ENCODE measurements at places on chromosomes 12 and 14.
A peak's percentile ranks its signal among the peaks of the same experiment; 100 is the strongest.

DNA sequence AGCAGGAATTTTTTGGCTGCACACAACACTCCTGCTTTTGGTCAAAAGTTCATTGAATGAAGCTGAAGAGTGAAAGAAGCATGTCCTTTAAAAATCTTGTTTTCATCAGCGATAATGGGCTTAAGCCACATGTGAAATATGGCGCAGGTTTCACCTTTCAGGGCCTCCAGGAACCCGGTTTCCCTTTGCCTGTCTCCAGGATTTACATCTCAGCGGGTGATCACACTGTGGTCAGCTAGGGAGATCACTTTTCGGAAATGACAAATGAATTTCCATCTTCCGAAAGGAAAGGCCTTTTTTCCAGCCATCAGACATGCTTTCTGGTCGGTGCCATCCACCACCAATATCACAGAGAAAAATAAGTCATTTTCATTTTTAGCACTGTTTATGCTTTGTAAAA, 727.1 kb upstream of the TBX3 start:
- no peak overlapping the region for H3K4me3 ChIP-seq
- DNase-seq: no peak
- H3K27me3 ChIP-seq: no peaks in the 10 kb centered on the region
- H3K4me1 ChIP-seq: no peaks in the 10 kb centered on the region

- H3K36me3 ChIP-seq: no peaks in the 10 kb centered on the region
- peaks cover 1% of the 10 kb centered on the region for H3K27me3 ChIP-seq
- no peak overlapping the region for H3K27ac ChIP-seq
- H3K4me1 ChIP-seq: no peaks in the 10 kb centered on the region
Measured at GRCh38 chr14:56358275-56358674, 221.3 kb upstream of the TMEM260 start.

- peaks cover 8% of the 10 kb centered on the region for H3K4me1 ChIP-seq
- no peak overlapping the region for H3K4me3 ChIP-seq
- DNase-seq: no peak
- H3K27ac ChIP-seq: no peak overlapping the region
- H3K36me3 ChIP-seq: no peaks in the 10 kb centered on the region
Measured at GRCh38 chr12:19885093-19885812, 446.0 kb downstream of the AEBP2 start.

- no peaks in the 10 kb centered on the region for H3K27me3 ChIP-seq
- H3K27ac ChIP-seq: no peak overlapping the region
- peaks cover 17% of the 10 kb centered on the region for H3K4me1 ChIP-seq
- no peaks in the 10 kb centered on the region for H3K36me3 ChIP-seq
- no peak overlapping the region for H3K4me3 ChIP-seq
Measured at GRCh38 chr12:8446642-8447547, 8.9 kb upstream of the CLEC6A start.

GRCh38 chr12:57355734-57356133, 75.1 kb downstream of the R3HDM2 start:
- no peaks in the 10 kb centered on the region for H3K27me3 ChIP-seq
- no peak for DNase-seq
- peaks cover 10% of the 10 kb centered on the region for H3K36me3 ChIP-seq
- H3K4me3 ChIP-seq: no peak overlapping the region
- no peaks in the 10 kb centered on the region for H3K4me1 ChIP-seq

GRCh38 chr14:99590746-99591555, 13.1 kb downstream of the CCDC85C start:
- no peak overlapping the region for H3K27ac ChIP-seq
- no peak overlapping the region for H3K4me3 ChIP-seq
- peak; percentile 34 for DNase-seq
- H3K27me3 ChIP-seq: no peaks in the 10 kb centered on the region
- H3K4me1 ChIP-seq: peaks cover 22% of the 10 kb centered on the region

DNA sequence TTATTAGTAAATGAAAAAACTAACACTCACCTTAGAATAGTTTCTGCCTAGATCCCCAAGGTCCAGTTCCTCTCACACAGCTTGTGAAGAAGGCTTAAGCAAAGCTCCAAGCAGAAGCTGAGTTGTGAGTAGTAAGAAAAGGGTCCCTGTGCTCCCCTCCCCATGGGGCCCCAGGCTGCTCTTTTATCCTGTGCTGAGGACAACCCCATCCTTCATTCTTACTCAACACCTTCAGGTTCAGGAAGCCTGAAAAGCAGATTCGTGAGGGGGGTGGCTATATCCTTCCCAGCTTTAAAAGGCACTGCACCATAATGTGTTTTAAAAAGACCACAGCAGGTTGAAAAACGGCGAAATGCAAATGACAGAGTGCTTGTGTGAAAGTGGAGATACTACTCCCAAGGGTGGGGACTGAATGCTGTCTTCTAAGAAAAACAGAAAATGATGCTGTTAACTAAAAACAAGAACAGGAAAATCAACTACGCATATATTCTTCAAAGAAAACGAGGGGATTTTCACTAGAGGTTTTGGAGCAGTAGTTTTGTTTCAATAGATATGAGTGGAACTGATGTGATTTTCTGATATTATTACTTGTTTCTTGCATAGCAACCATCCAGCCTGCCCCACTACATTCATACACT, 182.7 kb downstream of the KTN1 start:
- no peak for DNase-seq
- no peak overlapping the region for H3K4me3 ChIP-seq
- H3K36me3 ChIP-seq: no peaks in the 10 kb centered on the region
- H3K4me1 ChIP-seq: peaks cover 29% of the 10 kb centered on the region

DNA sequence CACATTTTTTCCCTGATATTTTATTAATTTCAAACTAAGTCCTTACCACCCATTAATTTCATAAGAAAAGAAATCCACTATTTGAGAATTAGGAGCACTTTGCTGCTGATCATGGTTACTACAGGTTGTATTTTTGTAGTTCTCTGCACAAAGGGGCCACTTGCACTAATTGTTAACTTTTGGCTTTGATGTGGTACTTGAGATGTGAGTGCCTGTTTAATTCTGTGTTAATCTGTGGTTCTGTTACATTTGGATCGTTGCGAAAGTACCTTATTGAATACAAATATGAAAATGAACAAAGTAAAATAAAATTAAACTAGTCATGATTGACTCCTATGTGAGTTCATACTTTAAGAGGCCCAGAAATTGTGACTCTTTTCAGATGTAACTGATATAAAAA, 374.9 kb upstream of the RGS6 start:
- H3K27me3 ChIP-seq: no peaks in the 10 kb centered on the region
- no peak overlapping the region for H3K4me3 ChIP-seq
- peaks cover 9% of the 10 kb centered on the region for H3K4me1 ChIP-seq
- no peaks in the 10 kb centered on the region for H3K36me3 ChIP-seq

GRCh38 chr14:93113678-93114067, 2.1 kb downstream of the ITPK1 start:
- H3K4me1 ChIP-seq: peaks cover 9% of the 10 kb centered on the region
- H3K36me3 ChIP-seq: peaks cover 41% of the 10 kb centered on the region
- DNase-seq: no peak
- H3K27me3 ChIP-seq: no peaks in the 10 kb centered on the region
- H3K4me3 ChIP-seq: peak overlapping the region; percentile 86

DNA sequence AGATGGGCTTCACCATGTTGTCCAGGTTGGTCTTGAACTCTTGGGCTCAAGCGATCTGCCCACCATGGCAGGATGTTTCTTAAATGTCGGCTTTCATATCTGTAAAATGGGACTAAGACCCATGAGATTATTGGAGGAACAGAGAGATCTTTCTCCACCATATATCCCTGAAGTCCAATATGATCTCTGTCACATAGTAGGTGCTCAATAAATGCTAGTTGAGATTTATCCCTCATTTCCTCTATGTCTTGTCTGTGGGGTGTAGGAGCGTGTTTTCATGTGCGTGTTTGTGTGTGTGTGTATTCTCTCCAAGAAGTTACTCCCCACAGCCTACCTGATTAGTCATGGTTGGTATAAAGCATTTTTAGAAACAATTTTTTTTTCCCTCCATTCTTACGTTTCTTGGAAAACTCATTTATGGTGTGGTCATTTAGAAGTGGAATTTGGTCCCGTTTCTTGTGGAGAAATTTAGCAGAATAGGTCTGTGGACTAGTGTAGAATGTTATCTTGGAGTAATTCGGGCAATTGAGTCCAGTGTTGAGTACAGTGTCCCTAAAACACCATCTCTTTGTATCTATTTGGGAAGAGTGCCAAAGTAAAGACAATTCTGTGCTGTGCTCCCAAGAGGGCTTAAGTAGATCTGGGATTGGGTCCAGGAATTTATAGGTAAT, 4.3 kb downstream of the STRAP start:
- no peak for DNase-seq
- H3K4me1 ChIP-seq: peaks cover 54% of the 10 kb centered on the region
- H3K27ac ChIP-seq: no peak overlapping the region
- H3K27me3 ChIP-seq: no peaks in the 10 kb centered on the region
- peak overlapping the region; percentile 19 for H3K4me3 ChIP-seq

- H3K36me3 ChIP-seq: no peaks in the 10 kb centered on the region
- no peaks in the 10 kb centered on the region for H3K4me1 ChIP-seq
- no peak for DNase-seq
- H3K27ac ChIP-seq: no peak overlapping the region
- no peak overlapping the region for H3K4me3 ChIP-seq
Measured at GRCh38 chr12:29230800-29231560, 81.9 kb downstream of the FAR2 start.

GRCh38 chr14:103000291-103000921, 56.9 kb downstream of the CDC42BPB start:
- H3K4me1 ChIP-seq: peaks cover 1% of the 10 kb centered on the region
- peaks cover 61% of the 10 kb centered on the region for H3K36me3 ChIP-seq
- no peak overlapping the region for H3K27ac ChIP-seq
- DNase-seq: no peak

DNA sequence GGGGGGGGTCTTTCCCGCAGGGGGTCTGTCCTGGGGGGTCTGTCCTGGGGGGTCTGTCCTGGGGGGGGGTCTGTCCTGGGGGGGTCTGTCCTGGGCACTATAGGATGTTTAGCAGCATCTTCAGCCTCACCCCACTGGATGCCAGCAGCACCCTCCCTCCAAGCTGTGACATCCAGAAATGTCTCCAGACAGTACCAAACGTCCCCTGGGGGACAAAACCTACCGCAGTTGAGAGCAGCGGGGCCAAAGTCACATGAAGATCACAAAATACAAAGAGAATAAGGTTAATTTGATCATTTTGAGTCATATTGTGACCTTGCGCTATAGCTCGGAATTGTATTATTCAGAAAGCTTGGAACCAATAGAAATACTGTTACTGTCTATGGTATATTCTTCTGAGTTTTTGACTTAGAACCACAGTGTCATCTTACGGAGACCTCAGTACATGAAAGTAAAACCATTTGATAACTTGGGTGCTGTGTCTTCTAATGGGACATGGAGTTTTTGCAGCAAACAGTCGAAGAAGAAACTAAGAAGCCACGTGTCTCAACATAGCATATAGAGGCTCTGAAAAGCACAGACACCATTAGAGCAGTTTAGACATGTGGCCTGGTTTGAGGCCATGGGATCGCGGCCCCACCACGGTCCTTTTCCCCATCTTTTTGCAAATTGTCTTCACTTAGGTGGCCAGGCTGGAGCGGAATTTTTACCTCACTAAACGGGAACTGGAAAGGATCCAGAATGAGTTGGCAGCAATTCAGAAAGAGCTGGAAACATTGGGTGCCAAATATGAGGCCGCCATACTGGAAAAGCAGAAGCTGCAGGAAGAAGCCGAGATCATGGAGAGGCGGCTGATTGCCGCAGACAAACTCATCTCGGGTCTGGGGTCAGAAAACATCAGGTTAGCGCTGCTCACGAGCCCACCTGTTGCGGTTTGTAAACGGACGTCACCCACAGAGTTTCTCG, 59.9 kb downstream of the CCDC92 start:
- no peaks in the 10 kb centered on the region for H3K4me1 ChIP-seq
- peaks cover 5% of the 10 kb centered on the region for H3K36me3 ChIP-seq
- DNase-seq: no peak
- no peak overlapping the region for H3K4me3 ChIP-seq

GRCh38 chr12:42039176-42039575, 105.5 kb downstream of the GXYLT1 start:
- no peaks in the 10 kb centered on the region for H3K27me3 ChIP-seq
- no peak overlapping the region for H3K4me3 ChIP-seq
- DNase-seq: peak; percentile 33
- no peaks in the 10 kb centered on the region for H3K36me3 ChIP-seq

GRCh38 chr14:53569446-53569845, 387.2 kb downstream of the BMP4 start:
- H3K27me3 ChIP-seq: no peaks in the 10 kb centered on the region
- H3K4me3 ChIP-seq: no peak overlapping the region
- no peak overlapping the region for H3K27ac ChIP-seq
- no peaks in the 10 kb centered on the region for H3K36me3 ChIP-seq
- no peaks in the 10 kb centered on the region for H3K4me1 ChIP-seq

DNA sequence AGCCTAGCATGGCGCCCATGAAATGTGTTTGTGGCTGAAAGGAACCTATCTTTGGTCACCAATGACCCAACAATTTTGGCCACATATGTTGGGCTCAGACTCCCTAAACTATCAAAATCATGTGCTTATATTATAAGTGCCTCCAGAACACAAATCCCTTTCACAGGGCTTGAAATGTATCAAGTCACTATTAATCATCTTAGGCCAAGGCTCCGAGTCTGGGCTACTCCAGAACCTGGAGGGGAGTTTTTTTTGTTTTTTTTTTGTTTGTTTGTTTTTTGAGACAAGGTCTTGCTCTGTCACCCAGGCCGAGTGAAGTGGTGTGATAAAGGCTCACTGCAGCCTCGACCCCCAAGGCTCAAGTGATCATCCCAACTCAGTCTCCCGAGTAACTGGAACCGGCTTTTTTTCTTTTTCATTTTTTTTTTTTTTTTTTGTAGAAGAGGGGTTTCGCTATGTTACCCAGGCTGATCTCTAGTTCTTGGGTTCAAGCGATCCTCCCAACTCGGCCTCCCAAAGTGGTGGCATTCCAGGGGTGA, 989 bp upstream of the DRAM1 start:
- peaks cover 9% of the 10 kb centered on the region for H3K4me1 ChIP-seq
- peak overlapping the region; percentile 81 for H3K4me3 ChIP-seq
- H3K27me3 ChIP-seq: no peaks in the 10 kb centered on the region
- peaks cover 20% of the 10 kb centered on the region for H3K36me3 ChIP-seq
- no peak for DNase-seq
- H3K27ac ChIP-seq: peak overlapping the region; percentile 23

DNA sequence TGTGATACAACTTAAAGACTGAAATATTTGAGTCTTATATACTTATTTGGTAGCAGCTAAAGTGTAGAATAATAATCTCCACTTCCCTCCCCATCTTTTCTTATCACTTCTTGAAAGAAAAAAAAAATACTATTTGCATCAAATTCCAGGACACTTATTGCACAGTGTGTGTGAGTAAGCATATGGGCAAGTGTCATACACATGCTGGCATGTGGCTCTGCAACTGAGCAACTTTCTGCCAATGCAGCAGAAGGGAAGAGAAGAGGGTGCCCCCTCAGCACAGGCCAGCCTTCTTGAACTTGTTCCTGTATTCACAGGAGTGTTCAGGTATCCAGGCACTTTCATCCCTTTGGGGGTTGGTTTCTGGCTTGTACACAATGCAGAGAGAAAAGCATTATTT, 145.8 kb downstream of the CPNE8 start:
- H3K27ac ChIP-seq: no peak overlapping the region
- no peak overlapping the region for H3K4me3 ChIP-seq
- H3K36me3 ChIP-seq: no peaks in the 10 kb centered on the region

- no peak for DNase-seq
- H3K27ac ChIP-seq: no peak overlapping the region
- H3K4me1 ChIP-seq: no peaks in the 10 kb centered on the region
- H3K27me3 ChIP-seq: peaks cover 33% of the 10 kb centered on the region
- H3K36me3 ChIP-seq: no peaks in the 10 kb centered on the region
Measured at GRCh38 chr12:94041850-94042249, 106.5 kb upstream of the PLXNC1 start.

- no peaks in the 10 kb centered on the region for H3K4me1 ChIP-seq
- H3K4me3 ChIP-seq: no peak overlapping the region
- H3K27ac ChIP-seq: no peak overlapping the region
- H3K36me3 ChIP-seq: no peaks in the 10 kb centered on the region
Measured at GRCh38 chr12:126874427-126875026, 1392.4 kb upstream of the TMEM132C start.

Data from Calu3 (cell line).